ENCODE measurements at places on chromosomes 16 and 17. TPM values are rescaled to one million over a fixed set of nuclear protein-coding genes. Genes with fewer than 3 reads are reported as not detected.

GRCh38 chr16:81142864-81143263, 46.7 kb upstream of the GCSH start:
- H3K27me3 ChIP-seq: peaks cover 4% of the 10 kb centered on the region
- H3K4me1 ChIP-seq: no peaks in the 10 kb centered on the region
- no peaks in the 10 kb centered on the region for H3K36me3 ChIP-seq
- H3K27ac ChIP-seq: no peak overlapping the region
- no peak for DNase-seq

The NDUFAB1 gene
- 104 TPM for total RNA-seq

DNA sequence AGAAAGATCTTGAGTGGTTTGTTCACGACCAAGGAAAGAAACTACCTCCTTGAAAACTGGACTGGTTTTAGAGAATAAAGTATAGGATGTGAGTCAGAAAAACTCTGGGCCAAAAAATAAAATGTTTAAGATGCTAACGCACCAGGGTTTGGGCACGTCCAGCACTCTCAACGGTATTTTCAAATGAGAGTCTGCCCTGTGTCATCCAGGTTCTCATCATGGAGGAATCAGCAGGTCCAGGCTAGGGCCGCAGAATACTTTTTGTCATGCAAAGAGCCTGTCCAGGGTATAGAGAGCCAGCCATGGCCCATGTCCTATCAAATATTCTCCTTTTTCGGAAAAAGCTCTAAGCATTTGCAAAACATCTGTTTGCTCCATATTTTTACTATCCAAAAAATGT, 2.4 kb downstream of the NXN start:
- H3K27ac ChIP-seq: no peak overlapping the region
- no peak overlapping the region for H3K4me3 ChIP-seq
- H3K4me1 ChIP-seq: peaks cover 9% of the 10 kb centered on the region
- DNase-seq: no peak
- H3K27me3 ChIP-seq: no peaks in the 10 kb centered on the region
- H3K36me3 ChIP-seq: no peaks in the 10 kb centered on the region

DNA sequence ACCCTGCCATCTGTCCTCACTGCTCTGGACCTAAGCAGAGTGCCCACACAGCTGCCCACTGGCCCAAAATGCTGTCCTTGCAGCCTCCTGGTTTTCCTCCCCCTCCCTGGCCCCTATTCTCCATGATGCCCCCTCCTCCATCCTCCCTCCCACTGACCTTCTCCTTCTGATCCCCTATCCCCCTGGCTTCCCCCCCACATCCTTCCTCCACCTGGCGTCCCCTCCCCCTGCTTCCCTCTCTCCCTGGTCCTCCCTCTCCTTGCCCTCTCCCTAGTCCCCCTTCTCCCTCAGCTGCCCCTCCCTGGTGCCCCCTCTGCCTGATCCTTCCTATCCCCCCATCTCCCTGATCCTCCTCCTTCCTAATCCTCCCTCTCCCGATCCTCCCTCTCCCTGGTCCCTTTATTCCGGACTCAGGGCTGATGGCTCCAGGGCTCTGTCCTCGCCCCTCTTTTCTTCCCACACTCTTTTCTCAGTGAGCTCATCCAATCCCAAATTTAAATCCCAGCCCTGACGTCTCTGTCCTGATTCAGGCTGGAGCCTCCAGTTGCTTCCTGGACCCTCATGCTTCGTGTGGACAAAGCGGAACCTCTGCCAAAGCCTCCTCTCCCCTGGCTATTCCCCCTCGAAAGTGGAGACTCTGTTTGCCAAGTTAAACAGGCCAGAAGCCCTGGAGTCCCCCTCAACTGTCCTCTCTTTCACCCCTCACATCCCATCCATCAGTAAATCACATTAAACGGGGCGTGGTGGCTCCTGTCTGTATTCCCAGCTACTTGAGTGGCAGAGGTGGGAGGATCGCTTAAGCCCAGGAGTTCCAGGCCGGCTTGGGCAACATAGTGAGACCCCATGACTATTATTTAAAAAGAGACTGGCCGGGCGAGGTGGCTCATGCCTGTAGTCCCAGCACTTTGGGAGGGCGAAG, 18.1 kb upstream of the RHBDF2 start:
- DNase-seq: no peak
- H3K27ac ChIP-seq: no peak overlapping the region
- H3K4me3 ChIP-seq: no peak overlapping the region
- H3K36me3 ChIP-seq: no peaks in the 10 kb centered on the region
- H3K4me1 ChIP-seq: peaks cover 5% of the 10 kb centered on the region

DNA sequence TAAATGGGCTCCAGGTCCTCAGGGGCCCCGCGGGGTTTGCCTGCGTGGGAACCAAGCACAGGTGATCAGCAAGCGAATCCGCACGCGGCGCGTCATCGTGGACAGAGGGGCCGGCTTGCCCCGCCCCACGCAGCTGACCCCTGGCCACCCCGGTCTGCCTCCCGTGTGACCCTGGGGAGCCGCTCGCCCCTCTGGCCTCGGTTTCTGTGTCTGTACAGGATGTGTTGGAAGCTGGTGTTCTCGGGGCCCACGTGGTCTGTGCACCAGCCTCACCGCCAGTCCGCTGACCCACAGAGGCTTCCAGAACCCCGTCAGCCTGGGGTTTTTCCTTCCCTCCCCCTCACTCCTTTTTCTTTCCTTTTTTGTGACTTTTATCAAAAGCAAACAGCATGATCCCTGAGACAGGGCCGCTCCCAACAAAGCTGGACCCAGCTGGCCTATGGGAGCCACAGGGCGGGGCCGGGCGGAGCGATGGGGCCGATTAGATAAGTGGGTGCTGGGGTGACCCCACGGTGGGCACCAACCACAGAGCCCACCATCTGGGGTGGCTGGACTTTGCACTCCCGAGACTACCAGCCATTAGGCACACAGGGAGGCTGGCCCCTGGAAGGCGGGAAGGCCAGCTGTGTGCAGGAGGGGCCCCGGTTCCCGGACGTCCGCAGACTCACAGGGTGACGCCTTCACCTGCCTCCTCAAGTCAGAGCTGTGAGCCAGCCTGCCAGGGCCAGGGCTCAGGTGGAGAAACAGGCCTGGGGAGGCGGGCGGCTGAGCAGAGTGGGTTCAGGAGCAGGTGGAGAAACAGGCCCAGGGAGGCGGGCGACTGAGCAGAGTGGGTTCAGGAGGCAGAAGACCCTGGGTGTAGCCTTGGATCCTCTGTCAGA, 56.0 kb downstream of the ZFPM1 start:
- no peak for DNase-seq
- H3K27ac ChIP-seq: no peak overlapping the region
- no peak overlapping the region for H3K4me3 ChIP-seq
- H3K27me3 ChIP-seq: no peaks in the 10 kb centered on the region
- H3K36me3 ChIP-seq: no peaks in the 10 kb centered on the region
- no peaks in the 10 kb centered on the region for H3K4me1 ChIP-seq

DNA sequence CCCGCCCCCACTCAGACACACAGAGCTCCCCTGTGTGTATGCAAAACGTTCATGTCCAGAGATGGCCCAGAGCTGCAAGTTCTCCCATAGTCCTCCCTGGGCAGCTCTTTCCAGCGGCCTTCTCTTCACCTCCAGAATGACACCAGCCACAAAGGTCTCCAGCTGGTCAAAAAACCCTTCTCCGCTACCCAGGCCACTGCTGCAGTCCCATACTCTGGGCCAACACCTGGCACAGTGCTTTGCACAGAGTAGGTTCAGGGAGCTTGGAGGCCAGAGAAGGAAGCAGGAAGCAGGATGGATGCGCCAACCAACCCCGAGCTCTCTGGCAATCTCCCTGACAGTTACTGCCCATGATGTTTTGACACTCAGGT, 1.1 kb upstream of the STAT5B start:
- no peaks in the 10 kb centered on the region for H3K36me3 ChIP-seq
- peak overlapping the region; percentile 96 for H3K4me3 ChIP-seq
- no peaks in the 10 kb centered on the region for H3K27me3 ChIP-seq
- peak overlapping the region; percentile 91 for H3K27ac ChIP-seq
- DNase-seq: no peak

- H3K36me3 ChIP-seq: no peaks in the 10 kb centered on the region
- H3K27ac ChIP-seq: no peak overlapping the region
- no peak overlapping the region for H3K4me3 ChIP-seq
- peaks cover 4% of the 10 kb centered on the region for H3K27me3 ChIP-seq
- DNase-seq: no peak
Measured at GRCh38 chr17:31475378-31476162, 84.1 kb downstream of the RAB11FIP4 start.

DNA sequence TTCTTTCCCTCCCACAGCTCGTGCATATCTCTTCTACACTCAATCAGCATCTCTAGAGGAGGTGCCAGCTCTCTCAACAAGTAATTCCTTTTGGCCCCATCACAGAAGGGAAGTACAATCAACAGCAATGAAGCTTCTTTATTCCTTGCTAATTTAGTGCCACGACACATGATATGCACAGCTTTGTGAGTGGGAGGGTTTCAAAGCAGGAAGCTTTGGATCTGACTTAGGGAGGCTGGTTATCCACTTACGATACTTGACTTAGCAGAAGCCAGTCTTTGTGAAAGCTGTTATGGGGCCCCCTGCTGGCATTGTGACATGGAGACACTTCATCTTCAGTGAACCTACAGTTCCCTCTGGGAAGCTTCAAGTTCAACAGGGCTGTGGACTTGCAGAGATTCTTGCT, 81.0 kb downstream of the TMEM100 start:
- H3K4me3 ChIP-seq: no peak overlapping the region
- H3K27me3 ChIP-seq: no peaks in the 10 kb centered on the region
- H3K36me3 ChIP-seq: no peaks in the 10 kb centered on the region
- no peak overlapping the region for H3K27ac ChIP-seq

DNA sequence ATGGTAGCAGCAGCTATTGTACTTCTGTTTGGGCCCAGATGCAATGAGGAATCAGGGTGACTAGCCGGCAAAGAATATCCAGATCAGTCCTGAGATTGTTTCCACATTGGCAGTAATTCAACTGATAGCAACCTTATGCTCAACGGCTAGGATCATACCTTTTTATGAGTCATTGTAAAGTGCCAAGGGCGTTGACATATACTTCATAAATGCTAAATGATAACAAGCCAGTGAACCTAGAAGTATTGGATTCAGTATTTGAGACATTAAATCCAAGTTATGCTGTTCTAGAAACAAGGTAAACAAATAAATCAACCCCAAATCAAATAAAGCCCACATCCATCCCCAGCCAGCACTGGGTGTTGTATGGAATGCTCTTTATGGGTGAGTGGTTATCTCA, 207.1 kb upstream of the ZFHX3 start:
- no peaks in the 10 kb centered on the region for H3K36me3 ChIP-seq
- DNase-seq: no peak
- no peaks in the 10 kb centered on the region for H3K27me3 ChIP-seq

DNA sequence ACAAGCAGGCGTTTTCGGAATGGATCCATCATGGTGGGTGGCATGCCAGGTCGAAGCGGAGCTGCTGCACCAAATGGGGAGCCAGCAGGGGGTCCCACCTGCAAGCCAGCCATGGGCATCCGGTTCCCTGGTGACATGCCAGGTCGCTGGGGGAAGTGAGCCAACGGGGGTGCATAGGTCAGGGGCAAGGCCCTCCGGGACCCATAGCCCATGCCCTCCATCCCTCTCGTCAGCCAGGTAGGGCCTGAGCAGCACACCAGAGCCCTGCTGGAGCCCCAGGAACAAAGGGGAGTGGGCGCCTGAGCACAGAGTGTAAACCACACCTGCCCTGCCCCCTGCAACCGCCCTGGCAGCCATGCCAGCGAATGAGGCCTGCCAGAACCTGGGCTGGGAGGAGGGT, 5.0 kb downstream of the SMARCD2 start:
- H3K27ac ChIP-seq: peak overlapping the region; percentile 90
- no peak for DNase-seq
- peaks cover 47% of the 10 kb centered on the region for H3K36me3 ChIP-seq
- peaks cover 44% of the 10 kb centered on the region for H3K4me1 ChIP-seq

The CASKIN1 gene
- total RNA-seq: 1.3 TPM

DNA sequence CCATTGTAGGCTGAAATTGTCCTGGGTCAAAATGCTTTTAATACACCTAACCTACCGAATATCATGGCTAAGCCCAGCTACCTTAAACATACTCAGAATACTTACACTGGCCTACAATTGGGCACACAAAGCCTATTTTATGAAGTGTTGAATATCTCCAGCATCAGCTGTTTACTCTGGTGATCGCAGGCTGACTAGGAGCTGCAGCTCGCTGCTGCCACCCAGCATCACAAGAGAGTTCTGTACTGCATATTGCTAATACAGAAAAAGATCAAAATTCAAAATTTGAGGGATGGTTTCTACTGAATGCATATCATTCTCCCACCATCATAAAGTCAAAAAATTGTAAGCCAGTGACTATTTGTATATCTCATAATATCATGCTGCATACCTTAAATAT, 55.3 kb downstream of the ULK2 start:
- H3K36me3 ChIP-seq: peaks cover 16% of the 10 kb centered on the region
- no peaks in the 10 kb centered on the region for H3K4me1 ChIP-seq
- no peaks in the 10 kb centered on the region for H3K27me3 ChIP-seq
- DNase-seq: no peak

The GRAPL gene
- 3.2 TPM for total RNA-seq

The PPP1R27 gene
- not detected for total RNA-seq

DNA sequence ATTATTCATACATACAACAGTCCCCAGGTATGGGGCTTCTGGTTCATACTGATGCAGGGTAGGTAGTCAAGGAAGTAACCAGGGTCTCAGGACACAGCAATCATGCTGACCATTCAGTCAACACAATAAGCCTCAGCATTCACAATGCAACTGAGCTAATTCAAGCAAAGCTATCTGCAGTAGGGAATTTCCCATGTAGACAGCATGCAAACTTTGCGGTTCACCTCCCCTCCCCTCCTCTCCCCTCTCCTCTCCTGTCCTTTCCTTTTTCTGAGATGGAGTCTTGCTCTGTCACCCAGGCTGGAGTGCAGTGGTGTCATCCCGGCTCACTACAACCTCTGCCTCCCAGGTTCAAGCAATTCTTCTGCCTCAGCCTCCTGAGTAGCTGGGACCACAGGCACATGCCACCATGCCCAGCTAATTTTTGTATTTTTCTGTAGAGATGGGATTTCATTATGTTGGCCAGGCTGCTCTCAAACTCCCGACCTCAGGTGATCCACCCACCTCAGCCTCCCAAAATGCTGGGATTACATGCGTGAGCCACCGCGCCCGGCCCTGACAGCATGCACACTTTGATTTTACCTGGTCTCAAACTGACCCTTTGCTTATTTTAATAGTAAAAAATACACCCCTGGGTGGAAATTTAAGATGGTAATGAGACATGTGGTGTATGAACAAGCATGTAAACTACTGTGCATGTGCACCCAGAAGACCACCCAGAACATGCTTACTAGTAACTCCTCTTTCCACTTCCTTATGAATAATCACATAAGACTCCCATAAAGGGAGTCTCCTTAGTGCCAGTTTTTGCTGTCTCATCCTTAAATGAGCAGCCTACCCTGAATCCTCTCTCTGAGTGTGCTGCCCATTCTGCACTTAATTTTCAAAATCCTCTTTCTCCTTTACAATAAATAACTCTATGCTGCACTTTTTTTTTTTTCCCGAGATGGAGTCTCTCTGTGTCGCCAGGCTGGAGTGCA, 9.3 kb upstream of the RNF135 start:
- peak overlapping the region; percentile 57 for H3K27ac ChIP-seq
- no peaks in the 10 kb centered on the region for H3K27me3 ChIP-seq
- no peaks in the 10 kb centered on the region for H3K36me3 ChIP-seq
- DNase-seq: no peak

The CALB2 gene
- total RNA-seq: 66.7 TPM

The EVPL gene
- total RNA-seq: under 0.01 TPM

GRCh38 chr16:69323415-69323814, 7.0 kb downstream of the PDF start:
- peaks cover 36% of the 10 kb centered on the region for H3K4me1 ChIP-seq
- H3K4me3 ChIP-seq: no peak overlapping the region
- no peaks in the 10 kb centered on the region for H3K27me3 ChIP-seq
- no peak for DNase-seq
